ENCODE measurements at places on chromosomes 4 and X.

DNA sequence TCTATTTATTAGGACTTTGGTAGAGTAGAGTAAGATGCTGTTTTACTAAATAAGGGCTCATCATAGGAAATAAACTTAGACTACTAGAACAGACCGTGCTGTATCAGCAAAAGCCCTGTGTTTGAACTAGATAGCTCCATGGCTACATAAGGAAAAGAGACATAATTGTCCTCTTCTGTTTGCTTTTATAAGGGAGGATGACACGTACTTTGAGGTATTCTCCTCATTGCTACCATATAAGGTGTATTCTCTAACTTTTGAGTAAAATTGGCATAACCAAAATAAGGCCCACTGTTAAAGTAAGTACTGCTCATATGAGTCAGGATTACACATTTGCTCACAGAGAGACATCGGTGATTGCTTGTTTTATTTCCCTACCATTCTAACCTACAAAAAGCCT, 64.3 kb downstream of the PDLIM5 start:
- no peak for DNase-seq

DNA sequence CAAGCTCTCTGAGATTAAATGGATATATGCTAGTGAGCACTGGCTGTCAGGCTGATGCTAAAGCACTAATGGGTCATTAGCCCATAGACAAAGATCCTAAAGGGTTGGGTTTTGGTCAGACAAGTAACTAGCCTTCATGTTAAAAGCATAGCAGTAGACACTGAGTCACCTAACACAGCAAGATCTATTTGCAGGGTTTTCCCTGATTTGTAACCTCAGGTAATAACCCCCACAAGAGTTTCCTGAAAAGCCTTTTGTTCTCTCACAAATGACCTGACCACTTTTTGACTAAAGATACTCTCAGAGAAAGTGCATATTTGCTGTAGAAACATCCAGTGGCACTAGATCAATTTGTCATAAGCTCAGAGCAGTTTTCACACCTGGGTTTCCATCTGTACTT, 251.1 kb upstream of the TEX13A start:
- DNase-seq: no peak

GRCh38 chrX:10903523-10903922, 207.6 kb upstream of the HCCS start:
- no peak for DNase-seq

- no peak for DNase-seq
Observed at GRCh38 chr4:182918044-182918607, 940 bp upstream of the DCTD start.

DNA sequence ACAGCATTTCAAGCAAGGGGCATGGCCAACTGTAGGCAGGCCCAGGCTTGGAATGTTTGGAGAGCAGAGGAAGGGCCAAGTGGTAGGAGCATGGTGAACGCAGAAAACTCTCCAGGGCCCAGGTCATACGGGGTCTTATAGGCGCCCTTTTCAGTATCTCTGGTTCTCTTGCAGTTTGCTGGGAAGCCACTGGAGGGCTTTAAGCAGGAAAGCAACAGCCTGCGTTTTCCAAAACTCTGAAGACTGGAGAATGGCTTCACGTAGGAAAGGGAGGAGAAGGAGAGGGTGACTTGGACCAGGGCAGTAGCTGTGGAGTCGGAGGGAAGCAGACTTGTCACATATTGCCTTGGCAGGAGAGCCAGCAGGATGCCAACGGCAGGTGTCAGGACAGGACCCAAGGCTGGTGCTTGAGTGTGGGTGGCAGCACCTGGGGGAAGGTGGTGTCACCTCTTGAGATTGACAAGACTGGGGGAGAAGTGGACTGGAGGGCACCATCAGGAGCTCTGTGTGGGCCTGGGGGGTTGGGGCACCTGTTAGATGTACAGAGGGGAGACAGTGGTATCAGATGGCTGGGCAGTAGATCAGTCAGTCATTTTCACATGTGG, 21.9 kb downstream of the TKTL1 start:
- no peak for DNase-seq
